ENCODE measurements at places on chromosomes 1 and 21.
A peak's percentile ranks its signal among the peaks of the same experiment; 100 is the strongest.

- no peak for DNase-seq
Measured at GRCh38 chr1:234613128-234613875, 3.3 kb upstream of the IRF2BP2 start.

GRCh38 chr1:201724039-201724765 lies 104.8 kb upstream of the IPO9 start:
- no peak for DNase-seq

DNA sequence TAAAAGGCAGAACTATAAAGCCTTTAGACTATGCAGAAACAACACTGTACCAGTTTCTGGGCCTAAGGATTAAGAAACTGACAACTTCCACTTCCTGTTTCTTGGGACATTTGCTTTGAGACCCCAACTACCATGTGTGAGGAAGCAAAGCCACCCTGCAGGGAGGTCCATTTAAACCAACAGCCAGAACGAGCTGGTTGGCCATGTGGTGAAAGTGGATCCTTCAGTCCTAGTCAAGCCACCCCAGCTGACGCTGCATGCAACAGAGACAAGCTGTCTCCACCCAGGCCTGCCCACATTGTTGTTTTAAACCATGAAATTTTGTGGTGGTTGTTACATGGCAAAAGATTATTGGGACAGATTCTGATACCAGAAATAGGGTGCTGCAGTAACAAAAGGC lies 31.8 kb upstream of the SLFNL1 start:
- no peak for DNase-seq

DNA sequence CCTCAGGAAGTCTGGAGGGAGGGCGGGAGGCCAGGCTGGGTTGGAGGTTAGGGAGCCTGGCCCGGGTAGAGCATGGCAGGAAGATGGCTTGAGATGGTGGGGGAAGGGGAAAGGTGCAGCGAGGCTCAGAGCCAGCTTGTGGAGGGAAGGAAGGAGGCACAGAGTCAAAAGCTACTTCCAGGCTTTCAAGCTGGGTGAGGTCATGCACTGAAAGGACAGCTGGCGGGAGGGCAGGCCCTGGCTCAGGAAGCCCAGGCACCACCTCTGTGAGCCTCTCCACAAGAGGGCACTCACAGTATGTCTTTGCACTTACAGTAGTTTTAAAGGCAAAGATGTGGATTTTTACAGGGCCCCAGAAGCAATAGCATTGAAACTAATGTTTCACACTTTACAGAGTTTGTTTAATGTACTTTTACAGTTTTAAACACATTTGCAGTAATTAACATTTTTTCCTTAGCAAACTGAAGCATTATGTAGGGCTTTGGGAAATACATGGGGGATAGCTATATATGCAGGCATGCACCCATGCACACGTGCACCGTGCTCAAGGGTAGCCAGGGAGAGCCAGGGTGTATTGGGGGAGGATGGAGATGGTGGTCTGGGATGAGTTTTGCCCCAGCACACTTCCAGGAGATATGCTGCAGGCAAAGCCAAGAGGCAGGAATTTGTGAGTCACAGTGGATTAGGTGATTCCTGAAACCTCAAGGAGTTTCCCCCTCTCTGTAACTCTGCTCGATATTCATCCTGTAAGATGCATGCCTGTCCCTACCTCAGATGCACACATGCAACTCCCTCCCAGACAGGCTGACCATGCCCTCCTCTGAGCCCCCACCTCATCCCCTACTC lies 6.1 kb upstream of the ADAM15 start:
- DNase-seq: peak; percentile 88

DNA sequence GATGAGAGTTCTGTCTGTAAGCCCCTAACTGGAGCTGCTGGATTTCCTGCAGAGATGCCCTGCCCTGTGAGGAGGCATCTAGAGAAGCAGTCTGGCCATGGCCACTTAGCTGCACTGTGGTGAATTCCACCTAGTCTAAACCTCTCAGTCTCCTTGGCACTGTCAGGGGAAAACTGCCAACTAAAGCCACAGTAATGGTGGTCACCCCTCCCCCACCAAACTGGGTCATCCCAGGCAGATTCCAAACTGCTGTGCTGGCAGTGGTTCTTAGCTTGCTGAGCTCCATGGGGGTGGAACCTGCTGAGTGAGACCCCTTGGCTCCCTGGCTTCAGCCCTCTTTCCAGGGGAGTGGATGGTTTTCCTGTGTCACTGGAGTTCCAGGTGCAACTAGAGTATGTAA lies 740.6 kb downstream of the RWDD3 start:
- no peak for DNase-seq

- no peak for DNase-seq
Measured at GRCh38 chr1:116064616-116065015, 46.6 kb upstream of the MAB21L3 start.

- DNase-seq: no peak
Measured at GRCh38 chr1:85884372-85885035, 176.3 kb upstream of the ZNHIT6 start.

- peak; percentile 58 for DNase-seq
Measured at GRCh38 chr1:218339267-218339831, 5.8 kb upstream of the TGFB2 start.

GRCh38 chr1:30920827-30921226 lies 12.3 kb upstream of the SDC3 start:
- no peak for DNase-seq

- no peak for DNase-seq
Measured at GRCh38 chr1:232432313-232432712, 197.6 kb downstream of the SIPA1L2 start.

DNA sequence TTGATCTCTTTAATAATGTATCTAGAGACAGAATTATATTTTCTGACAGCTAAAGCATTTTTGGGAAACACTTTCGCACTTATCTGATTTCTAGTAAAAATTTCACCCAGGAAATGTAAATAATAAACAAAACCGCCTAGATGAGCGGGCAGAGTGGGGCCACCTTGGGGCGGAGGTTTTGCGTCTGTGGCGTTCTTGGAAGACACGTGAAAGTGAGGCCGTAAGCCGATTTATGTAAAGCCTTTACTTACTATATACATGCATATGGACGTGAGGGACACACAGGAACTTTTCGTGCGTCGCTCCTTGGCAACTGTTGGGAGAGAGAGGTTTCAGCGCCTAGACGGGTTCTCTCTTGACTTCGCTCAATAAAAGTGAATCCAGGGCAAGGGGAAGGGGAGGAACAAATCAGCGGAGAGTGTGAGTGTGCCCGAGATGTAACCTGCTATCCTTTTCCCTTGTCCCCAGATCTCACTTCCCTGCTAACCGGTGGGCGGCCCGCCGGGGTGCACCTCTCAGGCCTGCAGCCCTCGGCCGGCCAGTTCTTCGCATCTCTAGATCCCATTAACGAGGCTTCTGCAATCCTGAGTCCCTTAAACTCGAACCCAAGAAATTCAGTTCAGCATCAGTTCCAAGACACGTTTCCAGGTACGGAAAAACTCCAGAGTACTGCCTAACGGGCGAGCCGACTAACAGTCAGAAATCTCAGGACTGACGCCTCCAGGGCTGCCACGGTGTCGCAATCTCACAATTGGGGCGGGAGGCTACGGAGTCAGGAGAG lies 1.7 kb downstream of the HLX start:
- DNase-seq: no peak

GRCh38 chr1:178451529-178451928 lies 45.2 kb downstream of the CLEC20A start:
- no peak for DNase-seq

DNA sequence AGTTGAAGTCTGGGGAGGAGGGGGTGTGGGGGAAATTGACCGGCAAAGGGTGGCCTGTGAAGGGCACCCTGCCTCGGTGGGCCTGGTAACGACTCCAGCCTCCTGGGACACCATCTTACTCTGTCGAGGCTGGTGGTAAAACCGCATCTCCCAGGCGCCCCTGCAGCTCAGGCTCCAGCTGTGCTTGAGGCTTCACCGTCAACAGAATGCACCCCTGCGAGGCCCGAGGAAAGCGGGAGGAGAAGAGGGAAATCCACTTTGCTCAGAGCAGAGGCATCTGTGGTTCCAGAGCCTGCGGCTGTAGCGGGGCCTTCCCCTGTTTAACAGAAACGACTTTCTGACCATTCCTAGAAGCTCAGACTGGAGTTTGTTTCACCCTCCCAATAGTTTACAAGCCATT lies 165.6 kb downstream of the NPHP4 start:
- no peak for DNase-seq

Measured in A549 (cell line).